ENCODE measurements at places on chromosomes 5 and 9. TPM values are rescaled to one million over a fixed set of nuclear protein-coding genes. Genes with fewer than 3 reads are reported as not detected.

The SLCO4C1 gene
- total RNA-seq, result not detected

The ADAM19 gene
- total RNA-seq, result 25.1 TPM

The ZFP37 gene
- 0.65 TPM for total RNA-seq

The TNFSF15 gene
- total RNA-seq, result 0.26 TPM

The TPPP gene
- 0.11 TPM for total RNA-seq

The PNPLA7 gene
- total RNA-seq, result 0.65 TPM

The BTNL8 gene
- total RNA-seq, result 0.09 TPM

The SHLD3 gene
- 3.3 TPM for total RNA-seq

The PRELID2 gene
- 31.4 TPM for total RNA-seq

The CTSL gene
- 670 TPM for total RNA-seq

The PRRT1B gene
- not detected for total RNA-seq

The GAPT gene
- total RNA-seq, result not detected

The INPP5E gene
- 3.3 TPM for total RNA-seq

The ITGA1 gene
- 82.9 TPM for total RNA-seq

The FBXL7 gene
- 10.4 TPM for total RNA-seq

The NOXA1 gene
- 2.3 TPM for total RNA-seq

The PCDHB10 gene
- 1.0 TPM for total RNA-seq

The ERGIC1 gene
- total RNA-seq, result 58.6 TPM

The DAB2IP gene
- 15.4 TPM for total RNA-seq

The GDA gene
- total RNA-seq, result not detected

The RXFP3 gene
- total RNA-seq, result not detected

The CDKN2B-AS1 gene
- 2.2 TPM for total RNA-seq

The PFN3 gene
- total RNA-seq, result not detected

The PCDHGB1 gene
- total RNA-seq, result 1.6 TPM
